ENCODE measurements at places on chromosomes 13 and 19.

DNA sequence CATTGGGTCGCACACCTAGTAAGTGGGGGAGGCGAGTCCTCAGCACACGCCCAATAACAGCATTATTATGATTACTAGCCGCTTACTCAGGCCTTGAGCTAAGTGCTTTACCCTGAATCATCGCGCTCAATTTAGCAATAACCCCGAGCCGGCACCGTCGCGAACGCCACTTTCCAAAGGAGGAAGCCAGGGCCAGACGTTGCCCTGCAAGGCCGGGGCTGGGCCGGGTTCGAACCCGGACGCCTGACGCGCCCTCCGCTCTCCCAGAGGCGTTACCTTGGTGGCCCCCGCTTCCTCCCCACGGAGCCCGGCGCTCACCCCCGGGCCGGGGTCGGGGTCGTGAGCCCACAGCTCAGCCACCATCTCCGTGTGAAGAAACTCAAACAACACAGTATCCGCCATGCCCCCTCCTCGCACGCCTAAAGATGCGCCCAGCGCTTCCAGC, at the start of gene TRAPPC6A:
TSS of gene TRAPPC6A (minus strand) at position 421 of the 445 bp plus-strand sequence. CDS start at position 402, 19 bp downstream.
- DNase-seq, result peak; percentile 15

DNA sequence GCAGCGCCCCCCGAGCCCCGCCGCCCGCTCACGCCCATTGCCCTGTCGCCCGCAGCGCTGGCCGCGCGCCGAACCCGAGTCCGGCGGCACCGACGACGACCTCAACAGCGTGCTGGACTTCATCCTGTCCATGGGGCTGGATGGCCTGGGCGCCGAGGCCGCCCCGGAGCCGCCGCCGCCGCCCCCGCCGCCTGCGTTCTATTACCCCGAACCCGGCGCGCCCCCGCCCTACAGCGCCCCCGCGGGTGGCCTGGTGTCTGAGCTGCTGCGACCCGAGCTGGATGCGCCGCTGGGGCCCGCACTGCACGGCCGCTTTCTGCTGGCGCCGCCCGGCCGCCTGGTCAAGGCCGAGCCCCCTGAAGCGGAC, 518 bp downstream of the KLF2 start:
- no peak for DNase-seq

- no peak for DNase-seq
These were observed 91.3 kb downstream of the EDNRB start for GRCh38 chr13:77827332-77827731.

- DNase-seq, result no peak
These were observed 16.2 kb downstream of the FRY start for GRCh38 chr13:32047793-32048192.

- no peak for DNase-seq
These were observed 36.2 kb downstream of the C13orf46 start for GRCh38 chr13:113937527-113938180.

DNA sequence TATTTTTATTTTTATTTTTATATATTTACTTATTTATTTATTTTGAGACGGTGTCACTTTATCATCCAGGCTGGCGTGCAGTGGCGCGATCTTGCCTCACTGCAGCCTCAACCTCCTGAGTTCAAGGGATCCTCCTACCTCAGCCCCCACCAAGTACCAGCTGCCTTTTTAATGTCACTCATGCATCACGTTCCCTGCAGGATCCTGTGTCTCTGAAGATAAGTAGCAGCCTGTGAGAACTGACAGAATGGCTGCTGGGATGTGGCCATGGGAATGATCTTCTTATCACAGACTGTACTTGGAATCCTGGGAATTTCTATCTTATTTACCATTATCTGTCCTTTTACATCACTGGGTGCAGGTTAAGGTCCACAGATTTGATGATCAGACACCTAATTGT, 9.2 kb upstream of the ZNF761 start:
- DNase-seq, result no peak

GRCh38 chr13:74080762-74081161, 53.4 kb downstream of the KLF12 start:
- DNase-seq, result no peak

DNA sequence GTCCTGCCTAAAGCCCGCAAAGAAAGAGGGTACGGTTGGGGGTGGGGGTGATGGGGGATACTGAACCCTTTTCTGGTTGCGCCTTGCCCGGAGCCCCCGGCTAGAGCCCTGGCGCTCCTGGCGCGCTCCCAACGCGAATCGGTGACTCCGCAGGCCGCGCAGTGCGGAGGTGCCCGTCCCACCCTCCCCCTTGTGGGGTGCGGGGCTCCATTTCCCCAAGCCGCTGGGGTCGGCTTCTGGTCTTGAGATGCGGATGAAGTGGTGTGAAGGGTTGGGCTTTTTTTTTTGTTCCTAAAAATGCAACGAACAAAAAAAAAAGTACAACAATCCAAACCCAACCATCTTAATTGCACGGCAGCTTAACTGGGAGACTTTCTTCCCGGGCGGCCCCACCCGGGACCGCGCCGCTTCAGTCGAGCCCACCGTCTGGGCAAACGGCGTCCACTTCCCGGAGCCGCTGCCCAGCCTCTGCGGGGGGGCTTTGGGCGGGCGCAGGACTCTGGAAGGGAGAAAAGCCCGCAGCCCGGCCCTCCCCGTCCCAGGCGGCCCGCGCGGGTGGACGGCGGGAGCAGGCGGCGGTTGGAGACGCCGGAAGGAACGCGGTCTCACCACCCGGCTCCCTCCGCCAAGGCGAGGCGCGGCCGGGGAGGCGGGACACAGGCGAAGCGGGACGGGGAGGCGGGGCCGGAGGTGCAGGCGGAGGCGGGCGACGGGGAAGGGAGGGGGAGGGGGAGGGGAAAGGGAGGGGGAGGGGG, 504 bp upstream of the TRIM13 start:
- peak; percentile 63 for DNase-seq

DNA sequence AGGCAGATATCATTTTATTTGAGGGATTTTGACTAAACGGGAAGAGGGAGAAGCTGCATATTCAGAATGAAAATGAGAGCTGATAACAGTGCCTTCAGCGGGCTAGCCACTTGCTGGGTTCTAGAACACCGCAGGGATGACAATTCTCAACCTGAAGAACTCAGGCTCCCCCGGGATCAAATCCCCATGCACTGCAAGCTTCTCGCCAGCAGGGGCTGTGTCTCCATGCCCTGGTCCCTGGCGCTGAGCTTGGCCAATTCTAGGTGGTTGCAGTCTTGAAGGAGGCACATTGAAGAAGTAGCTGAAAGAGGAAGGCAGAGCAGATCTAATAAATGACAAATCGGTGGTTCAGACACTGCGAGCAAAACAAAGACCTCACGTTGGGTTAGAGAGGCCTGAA, 128.7 kb downstream of the UQCRFS1 start:
- DNase-seq, result no peak

GRCh38 chr13:85031771-85032170, 767.4 kb downstream of the SLITRK6 start:
- DNase-seq, result no peak

GRCh38 chr13:45943965-45944364, 92.4 kb upstream of the SIAH3 start:
- no peak for DNase-seq

GRCh38 chr13:101988140-101988539, 413.7 kb downstream of the FGF14 start:
- no peak for DNase-seq

GRCh38 chr13:27288392-27288791, 17.8 kb downstream of the RASL11A start:
- DNase-seq, result no peak

DNA sequence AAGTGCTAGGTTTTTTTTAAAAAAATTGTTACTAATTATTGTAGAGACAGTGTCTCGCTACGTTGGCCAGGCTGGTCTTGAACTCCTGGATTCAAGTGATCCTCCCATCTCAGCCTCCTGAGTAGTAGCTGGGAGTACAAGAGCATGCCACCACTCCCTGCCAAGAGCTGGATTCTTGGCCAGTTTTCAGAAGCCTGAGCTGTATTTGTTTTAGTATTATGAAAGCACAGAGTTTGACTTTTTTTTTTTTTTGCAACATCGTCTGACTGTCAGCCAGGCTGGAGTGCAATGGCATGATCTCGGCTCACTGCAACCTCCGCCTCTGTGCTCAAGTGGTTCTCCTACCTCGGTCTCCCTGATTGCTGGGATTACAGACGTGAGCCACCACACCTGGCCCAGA, 7.0 kb downstream of the ARMC6 start:
- no peak for DNase-seq

GRCh38 chr19:17470068-17470841, at the start of gene SLC27A1:
Gene SLC27A1 (plus strand): TSS chr19:17470524. CDS start chr19:17470541, 17 bp downstream.
- peak; percentile 97 for DNase-seq

DNA sequence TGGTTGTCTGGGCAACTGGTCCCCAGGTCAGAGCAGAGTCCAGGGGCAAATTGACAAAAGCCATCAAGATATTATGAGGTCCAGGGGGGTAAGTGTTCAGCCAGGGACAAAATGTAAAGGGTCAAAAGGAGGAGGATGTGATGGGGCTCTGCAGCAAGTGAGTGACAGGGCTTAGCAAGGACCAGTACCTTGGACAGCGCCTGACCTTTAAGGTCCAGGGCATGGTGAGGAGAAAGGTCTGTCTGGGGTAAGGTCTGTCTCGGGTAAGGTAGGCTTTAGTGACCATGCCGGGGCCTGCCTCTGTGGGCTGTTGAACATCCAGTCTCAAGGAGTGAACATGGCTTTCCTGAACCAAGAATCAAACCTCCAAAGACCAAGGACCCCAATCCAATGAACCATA, 6.3 kb upstream of the ZNF358 start:
- DNase-seq, result no peak

DNA sequence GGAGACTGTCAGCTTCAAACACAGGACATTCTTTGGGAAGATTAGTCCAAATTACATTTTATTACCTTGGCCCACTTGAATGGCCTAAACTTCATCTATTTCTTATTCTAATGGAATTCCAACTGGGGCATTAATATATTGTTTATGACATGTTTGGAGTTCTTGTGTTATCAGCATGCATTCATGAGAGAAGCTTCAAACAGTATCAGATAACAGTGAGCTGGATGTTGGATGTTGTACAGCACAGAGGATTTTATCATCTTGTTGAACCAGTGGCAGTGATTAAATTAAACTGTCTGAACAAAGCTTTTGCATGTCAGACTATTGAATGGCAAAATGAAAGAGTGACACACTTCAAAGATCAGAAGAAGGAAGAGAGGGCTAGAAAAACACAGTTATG, 50.0 kb downstream of the MZT1 start:
- DNase-seq, result no peak

DNA sequence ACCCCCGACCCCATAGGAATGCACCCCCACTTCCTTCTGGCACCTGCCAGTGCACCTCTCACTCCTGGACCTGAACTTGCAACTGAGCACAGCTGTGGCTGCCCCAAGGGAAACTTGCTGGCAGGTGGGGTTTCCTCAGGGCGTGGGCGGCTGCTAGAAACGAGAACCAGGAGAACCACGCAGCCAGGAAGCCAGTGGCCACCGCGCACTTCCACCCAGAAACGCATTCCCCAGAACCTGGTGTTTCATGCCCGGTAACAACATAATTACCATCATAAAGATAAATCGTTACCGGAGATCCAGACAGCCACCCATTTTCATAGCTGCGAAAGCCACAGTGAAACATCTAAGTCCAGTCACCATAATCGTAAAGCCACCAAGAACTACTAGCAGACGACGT, 75.2 kb upstream of the C13orf46 start:
- DNase-seq, result no peak

DNA sequence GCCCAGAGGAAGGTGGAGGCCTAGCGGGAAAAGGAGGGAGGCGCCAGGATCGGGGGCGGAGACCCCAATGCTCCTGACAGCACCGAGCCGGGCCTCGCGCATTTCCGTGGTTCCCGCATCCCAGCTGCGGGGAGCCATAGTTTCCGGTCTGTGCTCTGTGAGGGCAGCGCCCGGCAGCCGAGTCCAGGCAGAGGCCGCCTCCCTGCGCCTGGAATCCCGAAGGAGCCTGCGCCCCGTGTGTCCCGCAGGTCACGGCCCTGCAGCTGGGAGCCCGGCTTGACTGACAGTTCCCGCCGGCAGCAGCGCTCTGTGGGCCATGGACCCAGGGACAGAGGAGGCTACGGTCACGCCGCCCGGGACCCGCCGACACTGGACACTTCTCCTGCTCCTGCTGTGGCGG, 74.6 kb upstream of the C13orf46 start:
- no peak for DNase-seq

DNA sequence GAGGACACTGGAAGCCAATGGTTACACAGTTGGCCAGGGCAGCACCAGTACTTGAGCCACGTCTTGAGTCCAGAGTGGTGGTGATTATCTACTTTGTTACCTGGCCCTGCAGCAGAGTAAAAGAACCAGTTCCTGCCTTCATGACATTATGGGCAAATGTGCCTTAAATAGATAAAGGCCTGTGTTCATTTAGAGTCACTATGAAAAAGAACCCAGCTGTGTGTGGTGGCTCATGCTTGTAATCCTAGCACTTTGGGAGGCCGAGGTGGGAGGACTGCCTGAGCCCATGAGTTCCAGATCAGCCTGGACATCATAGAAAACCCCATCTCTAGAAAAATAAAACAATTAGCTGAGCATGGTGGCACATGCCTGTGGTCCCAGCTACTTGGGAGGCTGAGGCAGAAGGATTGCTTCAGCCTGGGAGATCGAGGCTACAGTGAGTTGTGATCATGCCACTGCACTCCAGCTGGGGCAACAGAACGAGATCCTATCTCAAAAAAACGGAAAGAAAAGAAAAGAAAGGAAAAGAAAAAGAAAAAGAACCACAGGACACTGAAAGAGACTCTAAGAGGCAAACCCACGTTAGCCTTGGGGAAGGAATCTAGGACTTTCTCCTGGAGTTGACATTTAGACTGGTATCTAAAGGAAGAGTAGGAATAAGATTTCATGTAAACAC, 3.4 kb upstream of the IRF2BP1 start:
- DNase-seq, result no peak

GRCh38 chr13:30607908-30608307, 9.8 kb upstream of the USPL1 start:
- no peak for DNase-seq

GRCh38 chr13:42497798-42498197, 76.2 kb upstream of the TNFSF11 start:
- peak; percentile 39 for DNase-seq

DNA sequence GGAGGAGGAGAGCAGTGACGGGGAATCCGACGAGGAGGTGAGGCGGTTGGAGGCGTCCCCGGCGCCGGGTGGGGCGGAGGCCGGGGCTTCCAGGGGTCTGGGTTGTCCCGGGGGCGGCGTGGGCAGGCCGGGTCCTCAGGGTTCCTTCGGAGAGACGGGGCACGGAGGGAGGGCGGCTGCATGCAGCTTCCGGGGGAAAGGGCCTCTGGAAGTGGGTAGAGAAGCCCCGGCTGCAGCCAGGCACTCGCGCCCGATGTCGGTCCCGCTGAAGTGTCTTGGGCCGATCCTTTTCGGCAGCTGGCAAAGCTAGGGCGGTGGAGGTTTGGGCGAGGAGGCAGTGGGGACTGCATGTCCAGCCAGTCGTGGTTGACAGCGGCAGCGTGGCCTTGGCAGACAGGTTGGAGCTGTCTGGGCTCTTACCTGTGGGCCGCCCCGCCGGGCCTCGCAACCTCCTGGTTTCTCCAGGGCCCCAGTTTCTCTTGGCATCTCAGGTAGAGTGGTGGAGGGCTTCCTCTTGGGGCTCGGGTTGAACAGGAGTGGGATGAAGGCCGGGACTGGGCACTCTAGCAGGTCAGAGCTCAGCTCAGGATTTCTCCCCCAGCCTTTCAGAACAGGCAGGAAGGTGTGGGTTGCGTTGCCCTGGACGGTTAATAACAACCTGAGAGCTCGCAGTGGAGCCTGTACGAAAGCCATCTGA, 690 bp downstream of the KMT2B start:
- DNase-seq, result peak; percentile 29

- peak; percentile 77 for DNase-seq
These were observed 221.9 kb downstream of the TSHZ3 start for GRCh38 chr19:31127134-31127967.

GRCh38 chr13:46211116-46211482, 629 bp upstream of the LRRC63 start:
- DNase-seq, result no peak

Measured in kidney glomerular epithelial cell (primary cell).